ENCODE measurements at places on chromosomes 7 and 10.

DNA sequence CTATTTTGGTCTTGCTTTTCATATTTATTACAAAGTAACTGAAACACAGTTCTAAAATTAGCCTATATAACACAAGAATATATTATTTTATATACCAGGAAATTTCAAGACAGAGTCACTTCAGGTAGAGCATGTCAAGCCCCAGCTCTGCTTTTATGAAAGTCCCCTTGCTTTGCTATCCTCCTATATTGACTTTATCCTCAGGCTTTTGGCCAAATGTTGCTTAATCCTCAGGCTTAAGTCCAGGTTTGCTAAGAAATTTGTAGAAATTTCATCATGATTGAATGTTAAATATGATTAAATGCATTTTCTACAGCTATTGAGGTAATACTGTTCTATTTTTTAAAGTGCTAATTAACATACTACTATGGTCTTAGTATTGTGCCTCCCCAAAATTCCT is 227.6 kb downstream of the FZD1 start:
- DNase-seq, result no peak

GRCh38 chr7:123944395-123944794 is 19.4 kb downstream of the SPAM1 start:
- no peak for DNase-seq

- DNase-seq, result no peak
These were observed 8.5 kb downstream of the CALML3 start for GRCh38 chr10:5533098-5533731.

GRCh38 chr10:22619101-22619500 is 95.3 kb downstream of the PIP4K2A start:
- DNase-seq, result no peak

DNA sequence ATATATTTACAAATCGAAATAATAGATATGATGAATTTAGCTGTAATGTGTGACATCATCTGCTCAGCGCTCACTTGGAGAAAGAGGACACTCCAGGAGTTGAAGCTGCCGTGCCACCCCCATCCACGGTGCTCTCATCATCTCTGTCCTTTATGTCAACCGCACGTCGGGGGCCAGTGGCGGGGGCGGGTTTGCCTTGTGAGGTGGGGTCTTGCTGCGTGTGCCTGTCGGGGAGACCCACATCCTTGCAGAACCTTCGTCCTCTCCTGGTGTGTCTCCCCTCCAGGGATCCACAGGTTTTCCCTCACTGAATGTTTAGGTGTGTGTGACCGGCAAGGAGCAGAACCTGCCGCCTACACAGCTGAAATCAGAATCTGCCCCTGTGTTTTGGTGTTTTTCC is 71.6 kb downstream of the INPP5A start:
- no peak for DNase-seq

DNA sequence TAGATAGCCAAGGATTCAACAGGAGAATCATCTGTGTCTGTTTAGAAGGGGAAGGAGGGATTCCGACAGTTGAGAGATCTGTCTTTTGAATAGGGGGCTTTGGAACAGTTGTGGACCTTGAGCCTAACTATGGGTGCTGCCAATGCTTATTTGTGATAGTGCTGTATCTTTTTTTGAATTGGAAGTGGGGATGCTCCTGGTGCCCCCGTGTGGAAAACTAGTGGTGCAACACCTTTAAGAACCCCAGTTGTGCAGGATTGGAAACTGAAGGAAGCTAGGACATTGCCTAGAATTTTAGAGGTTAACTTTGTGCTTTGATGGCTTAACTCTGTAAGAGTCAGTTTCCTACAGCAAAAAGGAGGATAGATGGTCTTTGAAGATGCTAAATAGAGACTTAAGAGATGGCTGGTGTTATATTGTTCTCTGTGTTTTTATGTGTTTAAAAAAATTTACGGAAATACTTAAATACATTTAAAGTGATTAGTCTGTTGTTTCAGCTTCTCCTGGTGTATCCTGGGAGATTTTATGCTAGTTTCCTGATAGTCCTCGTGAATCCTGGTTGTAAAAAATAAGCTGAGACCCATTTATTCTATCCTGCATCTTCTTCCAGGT is 69.3 kb downstream of the AP3M1 start:
- DNase-seq, result peak; percentile 47

DNA sequence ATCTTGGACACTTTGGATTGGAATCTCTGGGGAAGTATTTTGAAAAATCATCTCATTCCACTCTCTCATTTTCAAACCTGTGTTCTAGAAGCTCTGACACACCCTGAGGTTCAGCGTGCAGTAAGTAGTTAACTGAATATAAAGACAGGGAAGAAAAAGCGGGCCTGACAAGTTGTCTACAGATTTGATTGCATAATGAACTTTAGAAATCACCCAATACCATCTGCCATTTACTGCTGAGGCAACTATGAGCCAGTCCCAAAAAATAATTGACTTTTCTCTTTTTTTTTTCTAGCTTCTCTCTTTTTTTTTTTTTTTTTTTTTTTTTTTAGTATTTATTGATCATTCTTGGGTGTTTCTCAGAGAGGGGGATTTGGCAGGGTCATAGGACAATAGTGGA is 29.5 kb downstream of the CDC123 start:
- DNase-seq, result no peak

GRCh38 chr10:85642082-85642420 is 724.5 kb downstream of the GRID1 start:
- no peak for DNase-seq

GRCh38 chr7:260441-261281 is 29.3 kb upstream of the FOXL3 start:
- DNase-seq, result no peak

GRCh38 chr7:6496842-6497636 is 49.3 kb upstream of the DAGLB start:
- DNase-seq, result no peak

GRCh38 chr10:20343036-20343435 is 526.8 kb downstream of the PLXDC2 start:
- no peak for DNase-seq

DNA sequence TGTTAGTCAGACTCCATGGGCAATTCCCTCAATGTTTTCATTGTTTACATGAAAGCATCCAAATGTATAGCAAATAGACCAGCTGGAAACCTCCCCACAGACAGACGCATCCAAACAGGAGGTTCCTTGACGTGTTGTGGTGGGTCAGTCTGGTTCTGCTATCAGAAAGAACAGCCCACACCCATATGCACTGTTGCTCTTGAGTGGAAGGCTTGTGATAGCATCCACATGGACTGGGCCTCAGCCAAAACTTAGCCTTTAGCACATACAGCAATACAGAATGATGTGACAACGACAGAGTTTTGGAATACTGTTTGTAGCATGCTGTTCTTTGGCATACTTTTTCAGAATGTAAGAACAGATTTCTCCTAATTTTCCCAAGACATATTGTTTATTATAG is 299.2 kb upstream of the ETV1 start:
- no peak for DNase-seq

- DNase-seq, result no peak
These were observed 105.7 kb upstream of the PPIF start for GRCh38 chr10:79241629-79241989.

DNA sequence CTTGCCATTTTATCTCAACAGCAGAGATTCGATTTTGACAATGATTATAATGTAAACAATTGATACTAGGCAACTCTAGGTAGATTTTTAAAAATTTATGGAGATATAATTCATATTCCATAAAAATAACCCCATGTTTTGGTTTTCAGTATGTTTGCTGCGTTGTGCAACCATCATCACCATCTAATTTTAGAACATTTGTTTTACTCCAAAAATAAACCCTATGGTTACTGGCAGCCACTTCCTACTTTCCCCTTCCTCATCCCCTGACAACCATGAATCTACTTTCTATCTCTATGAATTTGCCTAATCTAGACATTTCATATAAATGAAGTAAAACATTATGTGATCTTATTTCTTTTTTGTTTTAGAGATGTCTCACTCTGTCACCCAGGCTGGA is 401.9 kb downstream of the THSD7A start:
- no peak for DNase-seq

GRCh38 chr10:83078160-83078559 is 1061.1 kb upstream of the GHITM start:
- DNase-seq, result no peak

- DNase-seq, result peak; percentile 22
These were observed 30.4 kb upstream of the DDC start for GRCh38 chr7:50595491-50596102.
